ENCODE measurements at places on chromosomes 2 and 18. TPM values are rescaled to one million over a fixed set of nuclear protein-coding genes. Genes with fewer than 3 reads are reported as not detected.
A peak's percentile ranks its signal among the peaks of the same experiment; 100 is the strongest.

The TBR1 gene
- total RNA-seq = not detected

The AOX1 gene
- 56.6 TPM for total RNA-seq

The ANKRD30B gene
- total RNA-seq = not detected

The POTEJ gene
- total RNA-seq = not detected

The SETBP1 gene
- 51.0 TPM for total RNA-seq

The METTL8 gene
- total RNA-seq = 41.5 TPM

The ACTG2 gene
- total RNA-seq = 918 TPM

The MYO5B gene
- total RNA-seq = 46.2 TPM

The CFAP210 gene
- 0.49 TPM for total RNA-seq

DNA sequence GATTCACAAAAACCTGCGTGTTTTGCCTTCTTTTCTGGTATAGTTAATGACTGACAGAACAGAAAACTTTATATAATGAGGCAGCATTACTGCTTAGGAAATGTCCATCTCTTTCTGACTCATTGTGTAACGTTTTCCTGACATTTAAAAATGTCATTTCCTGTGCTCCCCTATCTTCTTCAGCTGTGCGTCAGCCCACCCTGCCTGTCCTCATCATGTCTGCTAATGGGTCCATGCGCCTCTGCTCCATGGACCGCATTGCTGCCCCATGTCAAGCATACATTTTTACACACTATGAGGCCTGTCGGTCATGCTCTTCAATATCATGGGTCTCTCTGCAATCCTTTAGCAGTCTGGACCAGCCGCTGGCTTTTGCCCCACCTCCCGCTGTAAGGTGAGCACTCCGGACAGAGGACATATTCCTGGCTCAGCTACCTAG lies 234.3 kb downstream of the CDCA7 start:
- no peak for DNase-seq

- peak; percentile 92 for DNase-seq
Observed at GRCh38 chr2:69177785-69178636, 165.0 kb downstream of the ANTXR1 start.

DNA sequence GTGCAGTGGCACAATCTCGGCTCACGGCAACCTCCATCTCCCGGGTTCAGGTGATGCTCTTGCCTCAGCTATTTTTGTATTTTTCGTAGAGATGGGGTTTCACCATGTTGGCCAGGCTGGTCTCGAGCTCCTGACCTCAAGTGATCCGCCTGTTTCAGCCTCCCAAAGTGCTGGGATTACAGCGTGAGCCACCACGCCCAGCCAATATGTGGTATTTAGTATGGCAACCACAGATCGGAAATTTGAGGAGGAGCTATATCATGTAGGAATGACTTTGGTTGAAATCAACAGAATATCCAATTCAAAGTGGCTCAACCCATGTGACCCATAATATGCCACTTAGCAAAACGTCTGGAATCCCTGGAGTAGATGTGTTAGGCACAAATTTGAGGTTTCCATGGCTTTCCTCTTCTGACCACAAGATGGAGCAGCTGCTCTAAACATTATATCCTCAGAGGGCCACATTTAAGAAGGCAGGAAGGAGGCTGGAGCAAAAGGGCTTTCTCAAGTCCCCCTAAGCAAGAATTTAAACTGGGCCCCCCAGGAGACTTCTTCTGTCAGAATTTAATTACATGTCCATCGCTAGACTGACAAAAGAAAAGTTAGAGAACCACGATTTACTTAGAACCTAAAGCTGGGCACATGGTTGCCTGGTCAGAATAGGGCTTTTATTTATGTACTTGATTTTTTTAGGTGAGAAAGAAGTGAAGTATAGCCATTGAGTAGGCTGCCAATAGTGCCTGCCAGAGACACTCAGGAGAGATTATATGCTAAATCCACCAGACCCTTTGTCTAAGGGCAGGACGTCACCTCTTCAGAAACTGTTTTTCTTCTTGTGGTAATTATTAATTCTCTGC lies 49.6 kb upstream of the ITSN2 start:
- DNase-seq = peak; percentile 51

DNA sequence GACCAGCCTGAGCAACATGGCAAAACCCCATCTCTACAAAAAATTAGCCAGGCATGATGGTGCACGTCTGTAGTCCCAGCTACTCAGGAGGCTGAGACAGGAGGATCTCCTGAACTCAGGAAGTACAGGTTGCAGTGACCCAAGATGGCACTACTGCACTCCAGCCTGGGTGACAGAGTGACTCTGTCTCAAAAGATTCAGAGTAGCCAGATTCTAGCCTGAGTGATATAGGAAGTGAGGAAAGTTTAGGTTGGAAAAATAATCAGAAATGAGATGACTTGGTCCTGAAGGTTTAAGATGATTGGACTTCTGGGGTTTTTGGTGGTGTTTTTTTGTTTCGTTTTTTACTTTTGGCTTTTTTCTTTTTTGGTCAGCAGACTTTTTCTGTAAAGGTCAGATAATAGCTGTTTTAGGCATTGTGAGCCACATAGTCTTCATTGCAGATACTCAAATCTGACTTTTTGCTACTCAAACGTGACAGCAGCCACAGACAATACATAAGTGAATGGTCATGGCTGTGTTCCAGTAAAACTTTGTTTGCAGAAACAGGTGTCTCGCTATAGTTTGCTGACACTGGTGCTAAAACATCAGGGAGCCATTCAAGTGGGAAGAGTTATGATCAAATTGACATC lies 104.1 kb upstream of the UBXN4 start:
- DNase-seq = no peak

DNA sequence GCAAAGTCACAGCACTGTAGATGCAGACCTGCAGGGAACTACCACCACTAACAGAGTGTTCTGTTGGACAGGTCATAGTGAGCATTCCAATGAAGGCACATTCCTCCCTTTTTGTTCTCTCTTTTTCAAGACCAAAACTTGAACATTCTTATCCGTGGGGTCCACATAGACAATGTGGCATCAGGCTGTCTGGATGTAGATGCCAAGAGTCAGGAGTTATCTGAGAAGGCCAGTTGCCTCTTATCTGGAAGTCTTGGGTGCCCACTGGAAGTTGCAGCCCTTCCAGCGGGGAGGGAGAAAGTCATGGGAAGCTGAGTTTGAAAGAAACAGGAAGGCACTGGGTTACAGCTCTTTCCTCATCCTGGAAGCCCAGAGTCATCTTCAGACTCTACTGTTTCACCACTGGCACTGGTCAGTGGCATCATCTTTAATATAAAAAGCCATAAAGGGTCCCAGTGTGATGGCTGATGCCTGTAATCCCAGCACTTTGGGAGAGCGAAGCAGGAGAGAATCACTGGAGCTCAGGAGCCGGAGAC lies 61.4 kb downstream of the FAM161A start:
- DNase-seq = no peak

- peak; percentile 58 for DNase-seq
Observed at GRCh38 chr2:224401641-224402342, at the start of gene FAM124B. TSS of gene FAM124B (minus strand) at chr2:224402107. CDS start at chr2:224401768, 339 bp downstream.

DNA sequence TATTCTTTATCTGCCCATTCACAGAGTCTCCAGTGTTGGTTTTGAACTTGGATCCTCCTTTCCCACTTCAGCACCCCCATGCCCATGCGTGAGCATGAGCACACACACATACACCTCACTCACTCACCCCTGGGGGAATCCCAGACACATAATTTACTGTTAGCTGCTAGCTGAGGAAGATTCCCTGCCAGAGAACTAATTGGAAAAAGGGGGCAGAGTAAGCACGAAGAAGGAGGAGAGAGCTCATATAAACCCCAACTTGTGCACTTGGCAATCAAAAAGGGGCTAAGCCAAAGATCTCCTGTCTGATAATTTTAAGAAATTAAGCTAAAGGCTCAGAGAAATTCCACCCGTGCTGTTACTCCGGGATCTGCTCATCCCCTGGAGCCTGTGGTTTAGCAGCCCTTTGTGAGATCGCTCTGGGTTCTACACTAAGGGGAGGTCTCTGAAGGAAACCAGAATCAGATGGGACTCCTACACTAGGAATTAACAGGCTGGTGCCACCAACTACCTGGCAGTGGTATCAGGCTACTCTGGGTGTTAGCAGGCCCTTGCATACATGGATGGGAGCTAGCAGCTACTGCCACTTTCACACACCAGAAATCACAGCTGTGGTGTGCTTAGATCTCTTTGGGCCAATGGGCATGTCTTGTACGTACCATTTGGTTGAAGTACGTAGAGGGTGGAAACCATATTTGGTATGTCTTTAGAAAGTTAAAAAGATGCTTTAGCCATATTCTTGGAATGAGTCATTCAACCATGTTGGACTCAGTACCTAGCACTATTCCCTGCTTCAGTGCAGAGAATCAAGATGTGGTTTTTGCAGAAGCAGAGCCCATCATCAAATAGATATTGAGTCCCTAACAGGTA lies 95.6 kb upstream of the SLC14A2 start:
- no peak for DNase-seq

DNA sequence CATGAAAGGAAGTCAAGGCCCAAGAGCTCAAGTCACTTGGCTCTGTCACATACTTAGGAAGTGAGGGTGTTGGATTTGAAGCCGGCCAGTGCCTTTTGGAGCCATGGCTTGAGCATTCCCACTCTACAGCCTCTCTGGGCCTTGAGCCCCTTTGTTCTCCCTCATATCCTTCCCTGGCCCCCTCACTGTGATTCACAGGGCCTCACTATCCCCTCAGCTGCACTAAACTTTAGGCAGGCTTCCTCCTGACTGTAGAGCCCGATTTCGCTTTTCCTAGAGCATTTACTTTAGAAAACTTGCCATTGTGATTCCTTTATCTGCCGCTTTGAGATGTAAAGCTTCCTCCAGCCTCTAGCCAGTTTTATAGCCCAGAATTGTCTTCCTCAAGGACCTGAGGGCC lies 107.6 kb downstream of the FBXO15 start:
- DNase-seq = no peak

DNA sequence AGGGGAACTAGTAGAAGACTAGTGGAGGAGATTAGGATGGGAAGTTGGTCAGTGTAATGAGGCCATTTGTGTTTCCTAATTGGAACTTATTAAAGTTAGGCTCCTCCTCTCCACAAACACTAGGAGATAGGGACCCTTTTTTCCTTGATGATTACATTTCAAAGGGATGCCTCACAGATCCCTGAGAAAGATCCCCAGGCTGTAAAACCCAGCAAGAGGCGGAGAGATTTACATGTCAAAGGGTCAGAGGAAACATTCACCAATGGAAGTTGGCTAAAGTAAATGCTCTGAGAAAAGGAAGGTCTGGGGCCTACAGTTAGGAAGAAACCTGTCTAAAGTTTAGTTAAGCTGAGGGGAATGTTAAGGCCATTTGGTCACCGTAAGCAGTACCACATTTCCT lies 1.4 kb upstream of the CCDC85A start:
- DNase-seq = no peak

DNA sequence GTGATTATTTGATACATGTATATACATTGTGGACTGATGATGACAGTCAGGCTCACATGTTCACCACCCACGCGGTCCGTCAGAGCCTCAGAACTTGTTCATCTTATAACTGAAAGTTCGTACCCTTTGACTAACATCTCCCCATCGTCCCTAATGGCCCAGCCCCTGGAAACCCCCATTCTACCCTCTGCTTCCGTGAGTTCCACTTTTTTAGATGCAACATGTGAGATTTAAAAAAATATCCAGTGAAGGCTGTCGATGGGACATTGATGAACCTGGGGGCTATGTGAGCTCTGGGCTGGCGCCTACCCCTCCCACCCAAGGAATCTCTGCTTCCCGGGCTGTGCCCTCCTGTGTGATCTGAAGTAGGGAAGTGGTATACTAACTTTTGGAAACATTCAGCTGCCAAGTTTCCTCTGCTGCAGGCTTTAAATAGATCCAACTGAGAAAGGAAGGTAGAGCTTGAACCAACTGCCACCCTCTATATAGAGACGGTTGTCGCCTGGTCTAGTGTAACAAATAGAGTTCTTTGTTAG lies 163.8 kb downstream of the FAM210A start:
- no peak for DNase-seq

GRCh38 chr2:190190507-190191162 lies 128.1 kb upstream of the MSTN start:
- DNase-seq = no peak

DNA sequence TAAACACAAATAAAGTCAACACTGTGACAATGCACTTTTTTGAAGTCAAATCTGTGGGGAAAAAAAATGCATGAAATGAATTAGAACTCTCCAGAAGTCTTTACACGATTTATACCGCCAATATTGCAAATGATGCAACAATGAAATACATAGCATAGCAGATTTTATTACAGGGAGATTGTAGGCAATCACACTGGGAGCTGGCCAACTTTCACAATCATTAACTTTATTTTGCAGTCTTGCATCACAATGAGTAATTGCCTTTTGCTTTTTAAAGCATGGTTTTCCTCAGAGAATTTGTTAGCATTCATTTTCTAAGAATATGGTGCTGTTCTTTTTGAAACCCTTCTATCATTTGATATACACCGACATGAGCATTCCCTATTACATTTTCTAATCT lies 366.4 kb upstream of the FSIP2 start:
- DNase-seq = no peak

DNA sequence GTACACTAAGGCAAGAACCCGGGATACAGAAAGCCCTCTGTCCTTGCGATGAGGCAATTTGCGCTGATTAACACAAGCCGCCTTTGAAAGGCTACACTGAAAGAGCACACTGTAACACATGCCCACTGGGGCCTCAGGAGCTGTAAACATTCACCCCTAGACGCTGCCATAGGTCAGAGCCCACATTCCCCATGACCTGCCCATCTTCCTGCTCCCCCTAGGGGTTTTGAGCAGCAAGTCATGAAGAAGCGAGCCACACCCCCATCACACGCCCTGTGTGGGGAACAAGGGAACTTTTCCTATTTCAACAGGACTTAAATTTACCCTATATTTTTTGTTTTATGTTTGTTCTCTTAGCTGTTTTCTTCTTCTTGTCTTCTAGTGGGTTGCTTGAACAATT lies 47.8 kb upstream of the SLC4A10 start:
- DNase-seq = no peak

- no peak for DNase-seq
Observed at GRCh38 chr2:224429441-224429810, 27.5 kb upstream of the FAM124B start.

DNA sequence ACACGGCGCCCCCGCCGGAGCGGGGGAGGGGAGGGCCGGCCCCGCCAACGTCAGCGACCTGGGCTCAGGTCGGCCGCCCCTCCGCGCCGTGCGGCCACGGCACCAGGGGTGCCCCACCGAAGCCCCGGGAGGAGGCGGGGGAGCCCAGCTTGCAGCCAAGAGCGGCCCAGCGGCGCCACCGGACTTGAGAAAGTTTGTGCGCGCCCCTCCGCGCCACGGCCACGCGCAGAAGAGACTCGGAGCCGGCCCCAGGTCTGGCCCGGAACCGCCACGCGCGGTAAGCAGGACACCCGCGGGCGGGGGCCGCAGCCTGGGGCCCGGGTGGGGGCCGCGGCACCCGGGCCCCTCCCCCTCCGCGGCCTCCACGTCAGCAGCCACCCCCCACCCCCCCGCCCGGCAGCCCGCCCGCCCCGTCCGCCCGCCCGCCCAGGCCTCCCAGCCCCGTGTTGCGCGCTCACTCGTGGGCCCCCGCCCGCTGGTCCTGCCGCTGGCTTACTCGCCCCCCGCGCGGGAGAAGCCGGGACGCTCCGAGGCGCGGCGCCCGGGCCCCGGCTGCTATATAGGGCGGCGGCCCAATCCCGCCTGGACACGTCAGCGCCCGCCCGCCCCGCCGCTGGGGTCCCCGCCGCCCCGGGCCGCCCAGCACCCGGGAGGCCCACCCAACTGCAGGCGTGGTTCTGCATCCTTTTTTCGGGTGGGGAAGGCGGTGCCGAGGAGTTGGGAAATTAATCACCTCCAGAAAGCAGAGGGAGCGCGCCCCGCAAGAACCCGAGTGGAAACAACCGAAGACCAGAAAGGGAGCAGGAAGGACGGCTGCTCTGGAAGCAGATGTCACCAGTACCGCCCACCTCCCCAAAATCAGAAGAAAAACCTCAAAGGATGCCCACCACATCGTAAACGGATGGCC lies 42.9 kb downstream of the HDLBP start:
- peak; percentile 81 for DNase-seq

All from ureter (tissue), 1 donor.